ENCODE measurements at places on chromosomes 1 and 21.

GRCh38 chr1:165075725-165076370 is 280.7 kb downstream of the LMX1A start:
- DNase-seq, result no peak

DNA sequence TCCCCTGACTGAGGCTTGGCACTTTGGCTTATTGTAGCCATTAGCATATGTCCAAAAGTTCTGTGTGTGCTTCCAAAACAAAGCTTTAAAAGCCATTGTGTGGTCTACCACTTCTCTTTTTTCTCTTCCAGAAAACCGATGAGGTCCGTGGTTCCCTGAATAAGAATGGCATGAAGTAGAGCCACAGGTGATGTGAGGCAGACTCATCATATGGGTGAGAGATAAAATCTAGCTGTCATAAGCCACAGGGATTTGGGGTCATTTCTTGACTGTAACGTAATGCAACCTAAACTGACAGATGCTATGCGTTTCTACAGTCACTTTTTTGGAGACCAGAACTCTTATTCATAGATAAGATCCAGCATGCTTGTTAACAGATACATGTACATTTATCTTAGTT is 7.0 kb upstream of the GREM2 start:
- no peak for DNase-seq

- DNase-seq, result no peak
Observed at GRCh38 chr1:201424146-201424545, 2.6 kb upstream of the TNNI1 start.

GRCh38 chr21:45127937-45128336 is 53.6 kb downstream of the ADARB1 start:
- DNase-seq, result no peak

DNA sequence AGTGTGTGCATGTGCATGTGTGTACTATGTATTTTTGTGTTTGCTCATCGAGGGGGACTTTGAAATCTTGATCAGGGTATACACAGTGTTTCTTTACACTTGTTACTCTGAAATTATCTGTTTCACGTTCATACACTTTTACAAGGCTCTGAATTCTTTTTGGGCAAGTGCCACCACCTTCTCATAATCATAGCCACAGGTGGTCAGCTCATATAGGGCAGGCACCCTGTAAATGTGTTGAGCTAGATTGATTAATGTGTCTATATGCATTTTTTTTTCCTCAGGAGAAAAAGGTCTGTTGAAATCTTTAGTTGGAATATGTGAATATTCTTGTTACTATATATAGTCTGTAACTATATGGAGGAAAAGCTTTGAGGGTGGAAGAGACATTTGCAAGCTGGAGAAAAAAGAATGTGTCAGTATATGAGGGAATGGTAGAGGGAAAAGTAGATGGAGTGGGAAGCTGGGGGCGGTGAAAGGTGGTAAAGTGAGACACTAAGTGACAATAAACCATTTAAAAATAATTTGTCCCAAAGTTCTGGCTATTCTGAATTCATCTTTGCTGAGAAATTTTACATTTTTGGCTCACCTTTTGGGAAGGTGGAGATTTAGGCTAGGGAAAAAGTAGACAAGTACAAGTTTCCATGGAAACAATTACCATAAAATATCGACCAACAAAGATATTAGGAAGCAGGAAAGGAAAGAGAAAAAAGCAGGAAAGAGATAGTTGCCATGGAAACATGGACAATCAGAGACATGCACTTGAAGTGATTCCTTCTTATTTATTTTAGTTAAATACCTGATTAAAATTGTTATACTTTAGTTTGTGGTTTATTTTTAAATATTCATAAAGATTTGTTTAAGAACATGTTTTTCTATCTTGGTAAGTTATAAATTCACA is 277.5 kb downstream of the PDE4B start:
- no peak for DNase-seq

GRCh38 chr1:160753594-160753993 is 14.5 kb downstream of the SLAMF7 start:
- no peak for DNase-seq

GRCh38 chr1:41440321-41441085 is 44.0 kb downstream of the EDN2 start:
- no peak for DNase-seq

GRCh38 chr1:154695985-154696384 is 88.0 kb upstream of the ADAR start:
- DNase-seq, result no peak

DNA sequence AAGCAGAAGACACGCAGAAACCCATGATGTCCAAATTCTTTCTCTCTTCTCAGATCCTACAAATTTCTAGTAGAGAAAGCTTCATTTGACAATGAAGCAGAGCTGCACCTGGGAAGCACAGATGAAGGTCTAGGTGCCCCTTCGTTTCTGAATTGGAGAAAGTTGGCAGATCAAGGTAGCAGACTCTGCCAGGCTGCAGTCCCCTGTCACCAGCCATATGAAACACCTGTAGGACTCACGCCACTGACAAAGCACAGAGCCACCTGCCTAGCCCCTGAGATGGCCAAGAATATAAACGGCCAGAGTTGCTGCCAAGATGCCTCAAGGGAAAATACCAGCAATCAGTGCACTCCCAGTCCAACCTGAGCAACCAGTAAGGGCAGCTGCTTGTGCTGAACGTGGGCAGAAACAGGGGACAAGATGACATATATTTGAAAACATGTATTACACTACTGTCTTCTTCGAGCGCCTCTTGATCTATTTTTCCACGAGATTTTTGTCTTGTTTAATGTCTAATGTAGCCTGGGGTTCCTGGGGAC is 20.6 kb upstream of the PLEKHA6 start:
- no peak for DNase-seq

DNA sequence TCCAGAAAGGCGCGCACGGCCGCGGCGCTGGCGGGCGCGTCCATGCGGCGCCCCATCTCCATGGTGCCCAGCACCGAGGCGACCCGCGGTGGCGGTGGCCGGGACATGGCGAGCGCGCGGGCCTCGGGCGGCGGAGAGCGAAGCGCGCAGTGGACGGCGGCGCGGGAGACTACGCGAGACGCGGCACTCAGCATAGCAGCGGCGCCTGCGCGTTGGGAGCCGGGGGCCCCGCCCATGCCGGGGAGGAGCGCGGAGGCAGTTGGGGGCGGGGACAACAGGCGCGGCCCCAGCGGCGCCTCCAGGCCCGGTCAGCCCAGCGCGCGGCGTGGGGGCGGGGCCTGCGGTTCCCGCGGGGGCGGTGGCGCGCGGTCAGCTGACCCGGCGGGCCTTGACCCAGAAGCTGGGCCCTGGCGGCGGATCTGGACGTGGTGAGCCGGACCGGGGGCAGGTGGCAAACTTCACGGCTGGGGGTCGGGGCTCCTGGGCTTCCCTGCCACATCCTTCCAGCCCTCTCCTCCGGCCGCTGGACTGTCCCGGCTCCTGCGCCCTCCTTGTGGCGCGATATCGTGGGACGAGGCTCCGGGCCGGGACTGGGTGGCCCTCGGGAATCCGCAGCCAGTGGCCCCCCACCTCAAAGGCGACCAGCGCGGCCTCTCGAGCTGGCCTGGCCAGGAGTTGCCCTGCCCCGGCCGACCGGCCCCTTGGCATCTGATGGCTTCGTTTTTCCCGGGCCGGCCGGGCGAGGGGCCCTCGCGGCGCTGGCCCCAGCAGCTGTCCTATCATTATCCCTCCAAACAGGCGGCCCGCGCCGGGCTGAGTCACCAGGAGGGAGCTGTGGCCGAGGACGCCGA is at the start of the genes AKR7A2 and SLC66A1:
Gene AKR7A2 (minus strand): TSS at position 214 of the 851 bp plus-strand sequence. CDS start 20 bp downstream, at position 194.
Gene SLC66A1 (plus strand): TSS at position 396 of the 851 bp plus-strand sequence. CDS start 5,352 bp downstream, outside the sequence.
- DNase-seq, result peak; percentile 95

GRCh38 chr21:33036430-33037162 is 10.9 kb downstream of the OLIG2 start:
- DNase-seq, result no peak

DNA sequence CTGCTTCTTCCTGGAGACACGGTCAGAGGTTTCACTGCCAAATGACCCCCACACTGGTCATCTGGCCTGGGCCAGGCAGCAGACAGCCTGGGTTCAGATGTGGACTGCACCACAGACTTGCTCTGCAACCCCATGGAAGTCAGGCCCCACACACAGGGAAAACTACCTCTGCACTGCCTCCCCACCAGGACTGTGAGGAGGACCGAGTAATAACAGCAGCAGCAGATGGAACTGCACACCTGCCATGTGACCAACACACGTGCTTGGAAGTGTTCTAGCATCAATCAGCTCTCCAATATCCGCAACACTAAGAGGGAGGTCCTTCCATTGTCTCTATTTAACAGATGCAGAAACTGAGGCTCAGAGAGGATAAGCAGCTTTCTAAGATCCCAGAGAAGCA is 51.4 kb downstream of the SLC9A1 start:
- no peak for DNase-seq

GRCh38 chr1:227156520-227156919 is 161.8 kb downstream of the CDC42BPA start:
- DNase-seq, result no peak

GRCh38 chr1:211113566-211113965 is 20.4 kb downstream of the KCNH1 start:
- no peak for DNase-seq

DNA sequence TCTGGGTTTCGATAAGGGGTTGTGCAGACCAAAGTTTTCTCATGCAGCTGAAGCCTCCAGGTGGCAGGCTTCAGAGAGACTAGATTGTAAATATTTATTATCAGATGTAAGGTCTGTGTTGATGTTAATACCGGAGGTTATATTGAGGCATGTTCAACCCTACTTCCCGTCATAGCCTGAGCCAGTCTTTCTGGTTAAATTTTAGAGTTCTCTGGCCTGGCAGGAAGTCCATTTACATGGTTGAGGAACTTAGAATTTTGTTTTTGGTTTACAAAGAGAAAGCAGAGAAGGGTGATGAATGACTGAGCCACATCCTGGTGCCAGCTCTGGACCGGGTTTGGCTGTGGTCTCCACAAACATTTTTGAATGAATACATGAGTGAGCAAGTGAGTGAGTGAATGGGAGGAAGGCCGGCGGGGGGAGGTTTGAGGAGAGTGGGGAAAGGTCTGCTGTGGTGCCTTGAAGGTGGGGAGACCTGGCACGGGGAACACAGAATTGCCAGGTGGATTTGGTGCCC is 218.5 kb downstream of the DISC1 start:
- no peak for DNase-seq

GRCh38 chr1:50893466-50893865 is 66.6 kb downstream of the FAF1 start:
- DNase-seq, result no peak

- no peak for DNase-seq
Observed at GRCh38 chr1:63261736-63262458, 60.5 kb upstream of the FOXD3 start.

- no peak for DNase-seq
Observed at GRCh38 chr1:207742850-207743555, 8.9 kb upstream of the CD46 start.

DNA sequence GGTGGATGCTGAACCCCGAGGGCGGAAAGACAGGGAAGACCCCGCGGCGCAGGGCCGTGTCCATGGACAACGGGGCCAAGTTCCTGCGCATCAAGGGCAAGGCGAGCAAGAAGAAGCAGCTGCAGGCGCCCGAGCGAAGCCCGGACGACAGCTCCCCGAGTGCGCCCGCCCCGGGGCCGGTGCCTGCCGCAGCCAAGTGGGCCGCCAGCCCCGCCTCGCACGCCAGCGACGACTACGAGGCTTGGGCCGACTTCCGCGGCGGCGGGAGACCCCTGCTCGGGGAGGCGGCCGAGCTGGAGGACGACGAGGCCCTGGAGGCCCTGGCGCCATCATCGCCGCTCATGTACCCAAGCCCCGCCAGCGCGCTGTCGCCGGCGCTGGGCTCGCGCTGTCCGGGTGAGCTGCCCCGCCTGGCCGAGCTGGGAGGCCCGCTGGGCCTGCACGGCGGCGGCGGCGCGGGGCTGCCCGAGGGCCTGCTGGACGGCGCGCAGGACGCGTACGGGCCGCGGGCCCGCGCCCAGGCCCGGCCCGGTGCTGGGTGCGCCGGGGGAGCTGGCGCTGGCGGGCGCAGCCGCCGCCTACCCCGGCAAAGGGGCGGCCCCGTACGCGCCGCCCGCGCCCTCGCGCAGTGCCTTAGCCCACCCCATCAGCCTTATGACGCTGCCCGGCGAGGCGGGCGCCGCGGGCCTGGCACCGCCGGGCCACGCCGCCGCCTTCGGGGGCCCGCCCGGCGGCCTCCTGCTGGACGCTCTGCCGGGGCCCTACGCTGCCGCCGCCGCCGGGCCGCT is 20.7 kb downstream of the FOXO6 start:
- no peak for DNase-seq

GRCh38 chr1:57218487-57219079 is 205.3 kb downstream of the DAB1 start:
- DNase-seq, result no peak

DNA sequence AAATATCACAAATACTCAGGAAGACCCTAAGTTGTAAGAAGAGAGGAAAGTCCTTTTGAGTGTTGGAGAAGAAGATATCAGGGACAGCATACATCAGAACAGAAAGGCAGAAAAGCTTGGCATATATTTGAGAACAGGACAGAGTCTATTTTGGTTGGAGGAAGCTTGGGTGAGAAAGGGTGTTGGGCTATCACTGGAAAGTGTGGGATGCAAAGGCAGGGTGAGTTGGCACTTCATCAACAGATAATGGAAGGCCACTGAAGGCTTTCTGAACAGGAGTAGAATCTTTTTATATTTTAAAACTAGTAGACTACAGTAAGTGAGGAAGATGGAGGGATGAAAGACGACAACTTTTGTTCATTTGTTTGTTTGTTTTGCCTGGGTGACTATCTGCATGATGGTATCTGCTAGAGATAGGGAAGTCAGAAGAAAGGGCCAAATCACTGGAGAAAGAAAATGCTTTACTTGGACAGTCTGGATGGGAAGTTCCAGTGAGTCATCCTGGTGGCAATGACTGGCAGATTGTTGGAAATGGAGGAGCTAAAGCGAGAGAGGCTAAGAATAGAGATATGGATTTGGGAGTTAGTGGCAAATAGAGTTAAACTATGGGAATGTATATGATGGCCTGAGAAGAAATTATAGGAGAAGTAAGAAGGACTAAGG is 33.7 kb upstream of the KCNA2 start:
- no peak for DNase-seq

DNA sequence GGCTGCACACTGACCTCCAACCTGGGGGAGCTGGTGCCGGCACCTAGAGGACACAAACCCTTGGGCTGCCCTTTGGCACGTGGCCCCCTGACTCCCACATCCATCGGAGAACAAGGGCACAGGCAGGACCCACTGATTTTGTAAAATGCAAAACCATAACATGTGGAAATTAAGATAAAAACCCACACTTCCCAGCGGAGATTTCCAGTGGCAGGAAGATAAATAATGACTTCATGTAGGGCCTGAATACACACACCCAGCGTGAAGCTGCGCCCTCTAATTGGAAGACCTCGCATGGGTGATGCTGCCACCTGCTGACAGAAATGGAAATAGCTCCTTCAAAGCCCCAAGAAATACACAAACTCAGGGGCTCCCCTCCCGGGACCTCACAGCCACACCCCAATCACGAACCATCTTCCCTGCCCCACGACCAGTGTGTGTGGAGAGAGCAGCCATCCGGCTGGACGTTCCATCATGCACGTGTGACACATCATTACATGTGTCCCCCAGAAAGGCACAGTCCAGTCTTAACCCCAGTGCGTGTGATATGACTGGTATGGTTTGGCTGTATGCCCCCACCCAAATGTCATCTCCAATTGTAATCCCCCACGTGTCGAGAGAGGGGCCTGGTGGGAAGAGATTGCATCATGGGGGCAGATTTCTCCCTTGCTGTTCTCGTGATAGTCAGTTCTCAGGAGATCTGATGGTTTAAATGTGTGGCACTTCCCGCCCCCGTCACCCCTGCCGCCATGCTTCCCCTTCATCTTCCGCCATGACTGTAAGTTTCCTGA is 5.7 kb upstream of the TPRG1L start:
- DNase-seq, result peak; percentile 59

GRCh38 chr1:184002071-184002470 is 35.5 kb downstream of the COLGALT2 start:
- DNase-seq, result no peak

Measured in right lobe of liver (tissue), 6 donors.